ENCODE measurements at places on chromosomes 2 and 18. TPM values are rescaled to one million over a fixed set of nuclear protein-coding genes. Genes with fewer than 3 reads are reported as not detected.

The SAG gene
- total RNA-seq: not detected

The TTR gene
- total RNA-seq: 1.0 TPM

DNA sequence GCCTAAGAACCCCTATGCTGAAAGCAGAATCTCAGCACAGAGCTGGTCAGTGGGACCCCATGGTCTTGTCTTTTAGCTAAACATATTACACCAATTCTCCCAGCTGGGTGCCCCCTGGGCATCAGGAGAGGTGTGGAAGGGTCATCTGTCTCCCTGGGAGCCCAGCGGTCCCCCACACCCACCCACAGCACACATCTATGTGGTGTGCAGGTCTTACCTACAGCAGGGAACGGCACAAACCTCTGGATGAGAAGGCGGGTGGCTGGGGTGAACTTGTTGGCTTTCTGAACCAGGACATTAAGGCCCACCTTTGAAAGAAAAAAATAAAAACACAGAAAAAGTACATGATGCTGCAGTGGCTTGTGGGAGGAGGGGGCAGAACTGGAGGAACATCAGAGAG, 70.7 kb downstream of the EMX1 start:
- no peak overlapping the region for H3K4me3 ChIP-seq
- no peaks in the 10 kb centered on the region for H3K27me3 ChIP-seq
- no peak overlapping the region for H3K27ac ChIP-seq
- no peaks in the 10 kb centered on the region for H3K36me3 ChIP-seq
- no peak for DNase-seq

- no peak overlapping the region for H3K4me3 ChIP-seq
- H3K36me3 ChIP-seq: no peaks in the 10 kb centered on the region
- H3K27ac ChIP-seq: no peak overlapping the region
- no peaks in the 10 kb centered on the region for H3K27me3 ChIP-seq
- peaks cover 9% of the 10 kb centered on the region for H3K4me1 ChIP-seq
Measured at GRCh38 chr2:85237849-85238565, 89.8 kb downstream of the TGOLN2 start.

DNA sequence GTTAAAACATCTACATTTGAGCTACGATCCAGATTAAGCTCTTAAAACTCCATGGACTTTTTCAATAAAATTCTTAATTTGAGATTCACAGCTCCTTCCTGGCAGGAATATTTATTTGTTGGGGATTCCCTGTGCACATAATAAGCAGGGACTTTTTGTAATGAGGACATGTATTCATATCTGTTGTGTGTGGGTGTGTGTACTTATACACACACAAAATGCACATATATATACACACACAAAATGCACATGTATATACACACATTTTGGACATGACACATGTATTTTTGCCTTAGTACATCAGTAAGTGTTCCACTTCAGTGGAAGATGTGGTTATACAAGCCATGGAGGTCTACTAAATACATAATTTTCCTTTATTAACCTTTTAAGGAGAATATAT, 1131.1 kb upstream of the CDH2 start:
- H3K4me3 ChIP-seq: no peak overlapping the region
- no peaks in the 10 kb centered on the region for H3K27me3 ChIP-seq
- no peak for DNase-seq
- H3K36me3 ChIP-seq: no peaks in the 10 kb centered on the region
- no peaks in the 10 kb centered on the region for H3K4me1 ChIP-seq
- no peak overlapping the region for H3K27ac ChIP-seq

DNA sequence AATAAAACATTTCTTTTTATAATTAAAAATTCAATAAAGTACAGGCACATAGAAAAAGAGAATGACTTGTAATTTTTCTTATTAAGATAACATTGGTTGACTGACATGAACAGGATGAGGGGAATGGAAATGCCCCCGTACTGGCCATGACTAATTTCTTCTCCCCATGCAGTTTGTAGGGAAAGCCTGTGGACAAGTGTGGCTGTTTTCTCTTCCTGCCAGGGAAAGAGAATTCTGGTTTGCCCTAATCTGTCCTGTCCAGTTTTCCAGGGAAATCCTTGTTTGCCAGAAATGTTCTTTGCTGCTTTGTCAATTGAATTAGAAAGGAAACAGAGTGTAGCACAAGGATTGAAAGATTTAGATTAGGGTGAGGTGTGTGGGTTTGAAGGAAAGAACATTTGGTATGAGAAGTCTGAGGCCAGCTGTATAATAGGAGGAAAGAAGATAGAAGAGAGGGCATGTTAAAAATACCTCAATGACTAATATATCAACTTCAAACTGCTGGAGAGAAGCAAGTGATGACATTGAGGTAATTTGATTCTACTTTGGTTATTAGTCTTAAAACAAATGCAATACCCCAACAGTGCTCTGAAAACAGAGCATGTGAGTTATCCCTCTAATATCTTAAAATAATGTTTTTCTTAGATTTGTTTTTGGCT, 593.9 kb upstream of the ZNF804A start:
- H3K27me3 ChIP-seq: no peaks in the 10 kb centered on the region
- no peak overlapping the region for H3K4me3 ChIP-seq
- no peak for DNase-seq
- no peaks in the 10 kb centered on the region for H3K4me1 ChIP-seq
- no peak overlapping the region for H3K27ac ChIP-seq

DNA sequence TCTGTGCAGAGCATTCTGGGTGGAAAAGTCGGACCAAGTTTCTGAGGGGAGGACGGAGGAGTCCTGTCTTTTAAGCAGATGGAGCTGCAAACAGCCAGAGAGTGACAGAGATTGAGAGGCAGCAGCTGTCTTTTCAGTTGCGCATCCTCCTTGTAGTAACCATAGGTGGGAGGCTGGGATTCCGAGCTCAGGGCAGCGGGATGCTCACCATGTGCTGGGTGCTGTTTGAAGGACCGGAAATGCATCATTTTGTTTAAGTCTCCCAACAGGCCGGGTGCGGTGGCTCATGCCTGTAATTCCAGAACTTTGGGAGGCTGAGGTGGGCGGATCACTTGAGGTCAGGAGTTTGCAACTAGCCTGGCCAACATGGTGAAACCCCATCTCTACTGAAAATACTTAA, 93.4 kb downstream of the AGAP1 start:
- no peaks in the 10 kb centered on the region for H3K4me1 ChIP-seq
- no peaks in the 10 kb centered on the region for H3K36me3 ChIP-seq
- no peaks in the 10 kb centered on the region for H3K27me3 ChIP-seq
